Activated T-helper 2 cell treated with anti-CD3 and anti-CD28 coated beads, Interferon-gamma antibody, Interleukin-2, Interleukin-4, amounts not matched to agents 10 μg/mL and 5 μg/mL and 100 μg/mL, durations not matched to agents 14 hours and 24 hours and 36 hours (primary cell): ENCODE measurements at places on chromosomes 11 and 22.

DNA sequence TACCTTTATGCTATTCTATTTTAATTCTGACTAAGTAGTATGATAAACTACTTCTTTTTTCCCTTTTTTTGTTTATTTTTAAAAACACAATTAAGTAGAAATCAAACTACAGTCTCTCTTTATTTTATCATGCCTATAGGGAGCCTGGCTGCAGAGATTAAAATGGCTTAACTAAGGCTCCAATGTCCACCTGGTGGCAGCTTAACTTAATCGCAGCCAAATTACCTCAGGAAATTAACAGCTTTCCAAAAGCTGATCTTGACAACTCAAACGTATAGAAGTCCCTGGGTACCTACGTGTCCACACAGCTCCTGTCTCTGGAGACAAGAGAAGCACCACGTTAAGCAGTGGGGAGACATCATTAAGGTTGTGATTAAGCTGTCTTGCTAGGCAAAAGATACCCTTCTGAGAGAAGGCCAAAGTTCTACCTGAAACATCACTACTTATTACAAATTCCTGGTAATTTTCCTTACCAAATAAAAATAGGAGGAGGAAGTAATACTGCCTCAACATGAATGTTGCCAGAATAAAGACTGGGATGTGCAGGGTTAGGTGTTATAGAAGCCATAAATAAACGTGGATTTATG lies 63.2 kb upstream of the SNX19 start:
- DNase-seq, result no peak
- H3K4me1 ChIP-seq, result no peaks in the 10 kb centered on the region
- no peaks in the 10 kb centered on the region for H3K36me3 ChIP-seq
- no peak overlapping the region for H3K27ac ChIP-seq

- peaks cover 11% of the 10 kb centered on the region for H3K4me1 ChIP-seq
- H3K4me3 ChIP-seq, result no peak overlapping the region
- H3K27ac ChIP-seq, result no peak overlapping the region
- H3K27me3 ChIP-seq, result peaks cover 71% of the 10 kb centered on the region
These were observed 3.6 kb downstream of the PKNOX2 start for GRCh38 chr11:125167954-125168835.

- no peak for DNase-seq
- no peak overlapping the region for H3K27ac ChIP-seq
- peaks cover 18% of the 10 kb centered on the region for H3K4me1 ChIP-seq
- no peak overlapping the region for H3K4me3 ChIP-seq
These were observed 13.6 kb downstream of the PARVB start for GRCh38 chr22:44037519-44038375.

DNA sequence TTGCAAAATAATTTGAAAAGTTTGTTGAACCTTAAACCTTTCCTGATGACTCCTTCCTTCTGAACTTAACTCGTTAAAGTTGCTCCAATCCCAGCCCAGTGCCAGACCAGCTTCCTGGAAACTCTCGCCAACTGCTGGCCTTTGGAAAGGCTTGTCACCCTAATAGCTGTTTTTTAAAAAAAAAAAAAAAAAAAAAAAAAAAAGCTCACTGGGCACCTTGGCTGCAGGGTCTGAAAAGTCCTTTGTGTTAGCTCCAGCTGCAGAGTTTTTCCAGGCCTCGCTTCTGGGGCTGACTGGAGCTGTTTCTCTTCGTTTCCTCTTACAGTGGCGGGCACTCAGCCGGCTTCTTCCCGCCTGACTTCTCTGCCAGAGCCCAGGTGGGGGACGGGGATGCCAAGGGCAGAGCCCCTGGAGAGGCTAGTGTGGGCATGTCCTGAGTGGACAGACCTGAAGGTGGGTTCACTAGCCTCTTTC lies 25.1 kb downstream of the KCNQ1OT1 start:
- H3K27ac ChIP-seq, result no peak overlapping the region
- no peaks in the 10 kb centered on the region for H3K27me3 ChIP-seq
- no peak overlapping the region for H3K4me3 ChIP-seq
- no peaks in the 10 kb centered on the region for H3K36me3 ChIP-seq
- DNase-seq, result no peak

GRCh38 chr22:46422896-46423295 lies 87.4 kb downstream of the TRMU start:
- DNase-seq, result no peak
- H3K4me3 ChIP-seq, result no peak overlapping the region
- no peaks in the 10 kb centered on the region for H3K27me3 ChIP-seq
- H3K27ac ChIP-seq, result no peak overlapping the region
- no peaks in the 10 kb centered on the region for H3K36me3 ChIP-seq
- H3K4me1 ChIP-seq, result no peaks in the 10 kb centered on the region

DNA sequence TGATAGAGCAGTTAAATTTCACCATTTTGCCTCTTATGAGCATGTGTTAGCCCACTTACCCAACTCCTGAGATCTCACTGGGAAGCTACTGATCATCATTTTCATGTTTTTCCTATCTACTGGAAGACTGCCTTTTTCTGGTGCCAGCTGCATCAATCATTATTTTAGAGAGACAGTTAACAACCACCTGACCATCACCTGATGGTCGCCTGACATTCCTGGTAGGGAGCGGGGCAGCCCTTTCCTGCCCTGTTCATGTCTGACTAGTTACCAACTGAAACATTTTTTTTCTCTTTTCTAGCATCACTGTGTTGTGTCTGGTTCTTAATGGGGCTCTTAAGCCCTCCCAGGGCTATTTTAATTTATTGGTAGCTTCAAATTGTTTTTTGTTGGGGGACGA lies 20.2 kb upstream of the PATL1 start:
- H3K4me3 ChIP-seq, result no peak overlapping the region
- no peaks in the 10 kb centered on the region for H3K36me3 ChIP-seq
- no peak overlapping the region for H3K27ac ChIP-seq

DNA sequence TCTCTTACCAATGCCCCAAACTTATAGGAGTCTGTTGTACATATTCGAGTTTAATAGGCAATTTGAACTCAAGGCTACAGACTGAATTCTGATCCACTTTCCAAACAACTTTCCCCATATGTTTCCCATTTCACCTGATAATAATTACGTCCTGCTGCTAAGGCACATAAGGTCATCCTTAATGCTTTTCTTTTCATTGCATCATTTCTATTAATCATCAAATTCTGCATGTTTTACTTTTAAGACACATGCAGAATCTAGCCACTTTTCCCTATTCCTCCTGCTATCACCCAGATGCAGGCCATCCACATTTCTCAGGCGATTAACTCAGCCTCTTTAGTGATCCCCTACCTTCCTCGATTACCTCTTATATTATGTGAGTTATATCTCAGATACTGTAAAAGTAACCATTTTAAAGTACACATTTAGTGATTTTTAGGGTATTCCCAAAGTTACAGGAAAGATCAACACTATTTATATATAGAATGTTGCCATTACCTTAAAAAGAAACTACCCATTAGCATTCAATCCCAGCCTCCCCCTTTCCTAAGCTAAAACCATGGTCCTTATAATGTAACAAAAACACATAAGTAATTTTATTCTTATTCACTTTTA lies 14.9 kb downstream of the XKR3 start:
- DNase-seq, result no peak
- no peaks in the 10 kb centered on the region for H3K27me3 ChIP-seq
- H3K36me3 ChIP-seq, result no peaks in the 10 kb centered on the region
- no peak overlapping the region for H3K27ac ChIP-seq

- peaks cover 12% of the 10 kb centered on the region for H3K4me1 ChIP-seq
- no peak for DNase-seq
- peaks cover 12% of the 10 kb centered on the region for H3K27me3 ChIP-seq
- peaks cover 14% of the 10 kb centered on the region for H3K36me3 ChIP-seq
- H3K4me3 ChIP-seq, result no peak overlapping the region
- no peak overlapping the region for H3K27ac ChIP-seq
These were observed 4.1 kb upstream of the CRACR2B start for GRCh38 chr11:823441-824291.

GRCh38 chr11:64888729-64889511 lies 10.5 kb upstream of the EHD1 start:
- no peaks in the 10 kb centered on the region for H3K36me3 ChIP-seq
- no peak for DNase-seq
- peaks cover 27% of the 10 kb centered on the region for H3K4me1 ChIP-seq
- no peak overlapping the region for H3K4me3 ChIP-seq
- no peak overlapping the region for H3K27ac ChIP-seq
- no peaks in the 10 kb centered on the region for H3K27me3 ChIP-seq

GRCh38 chr11:35235936-35236666 lies 97.1 kb downstream of the CD44 start:
- H3K27me3 ChIP-seq, result peaks cover 12% of the 10 kb centered on the region
- peak overlapping the region; percentile 52 for H3K27ac ChIP-seq
- peaks cover 44% of the 10 kb centered on the region for H3K36me3 ChIP-seq

DNA sequence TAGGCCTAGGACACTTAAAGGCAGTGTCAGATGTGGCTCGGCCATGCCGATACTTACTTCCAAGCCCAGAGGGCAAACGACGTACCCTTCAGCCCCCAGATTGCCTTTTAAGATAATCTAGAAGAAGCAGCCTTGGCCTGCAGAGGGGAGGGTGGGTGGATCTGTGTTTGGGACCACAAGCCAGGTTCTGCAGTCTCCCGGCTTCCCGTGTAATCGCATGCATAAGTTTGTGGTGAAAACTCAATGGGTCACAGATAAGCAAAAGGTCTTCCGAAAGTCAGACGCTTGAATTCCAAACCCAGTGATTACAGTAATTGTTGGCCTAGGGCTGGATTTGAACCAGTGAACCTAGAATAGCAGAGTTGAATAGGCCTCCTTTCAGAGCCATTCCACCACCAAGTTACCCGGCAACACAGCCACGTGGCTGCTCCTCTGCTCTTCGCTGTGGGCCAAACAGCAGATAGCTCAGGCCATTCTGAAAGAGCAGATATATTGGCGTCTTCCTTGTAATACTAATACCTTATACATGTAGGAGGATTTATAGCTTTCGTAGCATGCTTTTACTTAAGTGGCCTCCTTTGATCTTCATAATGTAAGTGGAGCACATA lies 170.8 kb upstream of the CADM1 start:
- no peaks in the 10 kb centered on the region for H3K36me3 ChIP-seq
- H3K27me3 ChIP-seq, result no peaks in the 10 kb centered on the region
- H3K4me3 ChIP-seq, result no peak overlapping the region
- no peaks in the 10 kb centered on the region for H3K4me1 ChIP-seq
- no peak overlapping the region for H3K27ac ChIP-seq

GRCh38 chr11:83156996-83157593 lies at the start of gene PCF11:
Gene PCF11 (plus strand): TSS chr11:83157131. CDS start chr11:83157440, 309 bp downstream.
- DNase-seq, result no peak
- H3K4me3 ChIP-seq, result peak within 1 kb of the TSS; percentile 99
- peaks cover 53% of the 10 kb centered on the region for H3K36me3 ChIP-seq
- H3K4me1 ChIP-seq, result peaks cover 29% of the 10 kb centered on the region
- peak within 1 kb of the TSS; percentile 100 for H3K27ac ChIP-seq

DNA sequence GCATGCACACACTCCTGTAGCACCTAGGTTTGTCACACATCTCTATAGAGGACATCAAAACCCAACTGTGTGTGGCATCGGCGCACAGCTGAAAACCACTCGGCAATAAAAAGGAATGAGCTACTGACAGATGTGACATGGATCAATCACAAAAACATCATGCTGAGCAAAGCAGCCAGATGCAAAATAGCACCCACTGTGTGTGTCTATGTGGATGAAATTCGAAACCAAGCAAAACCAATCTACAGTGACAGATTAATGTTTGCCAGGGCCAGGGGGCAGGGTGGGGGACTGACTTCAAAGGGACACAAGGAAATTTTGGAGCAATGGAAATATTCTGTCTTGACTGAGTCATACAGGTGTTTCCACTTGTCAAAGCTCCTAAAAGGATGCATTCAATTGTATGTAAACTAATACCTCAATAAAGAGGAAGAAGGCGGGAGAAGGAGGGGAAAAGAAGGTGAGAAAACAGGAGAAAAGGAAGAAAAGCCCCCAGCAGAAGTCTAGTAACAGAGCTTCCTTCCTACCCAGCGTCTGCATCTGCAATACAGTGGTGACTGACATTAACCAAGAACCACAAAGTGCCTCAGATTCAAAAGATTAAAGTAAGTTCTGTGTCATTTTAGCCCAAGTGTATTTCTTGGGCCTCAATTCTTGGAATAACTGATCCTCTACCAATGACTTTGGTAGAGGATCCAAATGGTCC lies 49.8 kb downstream of the PACSIN2 start:
- H3K36me3 ChIP-seq, result peaks cover 11% of the 10 kb centered on the region
- no peaks in the 10 kb centered on the region for H3K27me3 ChIP-seq
- H3K4me3 ChIP-seq, result no peak overlapping the region
- H3K27ac ChIP-seq, result peak overlapping the region; percentile 31
- peaks cover 43% of the 10 kb centered on the region for H3K4me1 ChIP-seq
- DNase-seq, result no peak

- H3K36me3 ChIP-seq, result no peaks in the 10 kb centered on the region
- H3K4me3 ChIP-seq, result no peak overlapping the region
- no peak overlapping the region for H3K27ac ChIP-seq
- H3K27me3 ChIP-seq, result peaks cover 2% of the 10 kb centered on the region
These were observed 15.2 kb downstream of the GLB1L2 start for GRCh38 chr11:134346976-134347350.

GRCh38 chr11:130513132-130513531 lies 64.7 kb downstream of the ADAMTS15 start:
- H3K4me3 ChIP-seq, result no peak overlapping the region
- no peaks in the 10 kb centered on the region for H3K4me1 ChIP-seq
- H3K27ac ChIP-seq, result no peak overlapping the region
- H3K27me3 ChIP-seq, result no peaks in the 10 kb centered on the region
- H3K36me3 ChIP-seq, result no peaks in the 10 kb centered on the region
- no peak for DNase-seq

DNA sequence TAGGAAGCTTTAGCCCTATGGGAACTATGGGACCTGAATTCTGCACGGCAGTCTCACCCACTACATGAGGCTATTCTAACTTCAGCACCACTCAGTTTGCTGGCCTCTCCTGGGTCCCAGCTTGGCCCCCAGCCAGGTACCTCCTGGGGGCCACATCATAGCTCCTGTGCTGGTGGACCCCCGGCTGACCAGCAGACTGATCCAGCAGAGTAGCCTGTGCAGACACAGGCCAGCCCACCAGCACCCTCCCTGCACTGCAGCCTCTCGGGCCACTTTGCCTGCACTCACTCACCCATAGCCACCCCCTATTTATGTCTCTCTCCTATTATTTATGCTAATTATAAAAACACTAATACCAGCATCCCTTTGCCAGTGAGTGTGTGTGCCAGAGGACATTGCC lies 1.2 kb upstream of the OR10AG1 start:
- H3K36me3 ChIP-seq, result no peaks in the 10 kb centered on the region
- H3K4me3 ChIP-seq, result no peak overlapping the region
- no peak overlapping the region for H3K27ac ChIP-seq
- DNase-seq, result no peak
- H3K4me1 ChIP-seq, result no peaks in the 10 kb centered on the region

GRCh38 chr11:2530131-2530854 lies 85.5 kb downstream of the KCNQ1 start:
- peaks cover 9% of the 10 kb centered on the region for H3K4me1 ChIP-seq
- no peak overlapping the region for H3K27ac ChIP-seq
- H3K27me3 ChIP-seq, result no peaks in the 10 kb centered on the region
- DNase-seq, result no peak
- no peak overlapping the region for H3K4me3 ChIP-seq
